ENCODE measurements at places on chromosomes 2 and 18.

GRCh38 chr2:231601356-231602229, 8.9 kb downstream of the TEX44 start:
- peak; percentile 87 for DNase-seq

- no peak for DNase-seq
Observed at GRCh38 chr2:181458871-181459270, 1.7 kb downstream of the ITGA4 start.

- no peak for DNase-seq
Observed at GRCh38 chr18:57301573-57302559, 50.5 kb upstream of the ST8SIA3 start.

- DNase-seq: no peak
Observed at GRCh38 chr18:27803957-27804356, 373.0 kb downstream of the CDH2 start.

GRCh38 chr2:235212501-235213158, 260.8 kb downstream of the SH3BP4 start:
- DNase-seq: no peak

- DNase-seq: no peak
Observed at GRCh38 chr18:7735626-7736175, 168.6 kb downstream of the PTPRM start.

- no peak for DNase-seq
Observed at GRCh38 chr2:119116411-119117295, 41.9 kb downstream of the C1QL2 start.

GRCh38 chr2:8370258-8370802, 311.5 kb upstream of the ID2 start:
- DNase-seq: no peak

DNA sequence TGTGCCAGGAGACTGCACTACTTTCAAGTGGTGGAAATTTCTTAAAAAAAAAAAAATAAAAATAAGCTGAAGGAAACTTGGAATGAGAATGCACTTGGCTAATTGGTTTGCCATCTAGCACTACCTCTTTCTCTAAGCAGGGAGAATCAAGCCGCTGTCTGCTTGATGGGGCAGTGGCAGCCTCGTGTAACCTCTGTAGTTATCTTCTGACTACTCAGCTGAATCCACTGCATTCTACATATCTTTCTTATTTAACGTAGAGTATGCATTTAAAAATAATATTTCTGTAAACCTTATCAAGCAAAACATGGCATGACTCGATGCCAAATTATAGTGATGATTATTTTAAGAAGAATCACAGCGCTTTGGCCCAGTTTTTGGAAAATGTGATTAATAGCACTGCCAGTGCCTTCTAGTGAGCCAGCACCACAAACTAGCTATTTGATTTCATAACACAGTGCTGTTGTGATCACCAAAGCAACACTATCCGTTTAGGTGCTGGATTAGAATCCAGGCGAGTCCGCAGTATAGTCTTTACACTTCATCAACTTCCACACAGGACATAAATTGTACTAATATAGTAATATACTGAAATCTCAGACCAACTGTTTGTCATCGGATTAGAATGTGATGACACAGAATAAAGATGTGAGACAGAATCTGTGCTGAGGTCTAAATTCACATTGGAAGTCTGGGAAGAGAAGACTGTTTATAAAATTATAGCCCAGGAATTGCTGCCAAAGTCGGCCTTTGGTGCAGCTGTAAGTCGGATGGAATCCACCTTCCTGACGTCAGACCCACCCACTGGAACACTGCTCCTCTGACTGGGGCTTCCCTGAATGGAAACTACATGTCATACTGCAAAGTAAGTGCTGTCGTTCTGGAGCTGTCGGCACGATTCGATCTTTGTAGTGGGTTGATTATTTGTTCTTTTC, 136.5 kb upstream of the ETAA1 start:
- no peak for DNase-seq

GRCh38 chr18:41096504-41096903, 858.5 kb upstream of the PIK3C3 start:
- DNase-seq: no peak

- DNase-seq: no peak
Observed at GRCh38 chr2:10406016-10406415, 42.1 kb downstream of the ODC1 start.

GRCh38 chr18:11035814-11036495, 113.4 kb downstream of the PIEZO2 start:
- no peak for DNase-seq

- no peak for DNase-seq
Observed at GRCh38 chr18:57581301-57581934, 5.1 kb downstream of the FECH start.

GRCh38 chr2:32918774-32919173, 28.0 kb upstream of the LTBP1 start:
- DNase-seq: no peak

- no peak for DNase-seq
Observed at GRCh38 chr18:80059945-80060344, 25.7 kb downstream of the RBFA start.

- no peak for DNase-seq
Observed at GRCh38 chr2:197908156-197908555, 103.8 kb downstream of the PLCL1 start.

GRCh38 chr2:74951211-74951754, 7.2 kb upstream of the POLE4 start:
- no peak for DNase-seq

- DNase-seq: peak; percentile 41
Observed at GRCh38 chr2:142741764-142742269, 135.6 kb upstream of the KYNU start.

DNA sequence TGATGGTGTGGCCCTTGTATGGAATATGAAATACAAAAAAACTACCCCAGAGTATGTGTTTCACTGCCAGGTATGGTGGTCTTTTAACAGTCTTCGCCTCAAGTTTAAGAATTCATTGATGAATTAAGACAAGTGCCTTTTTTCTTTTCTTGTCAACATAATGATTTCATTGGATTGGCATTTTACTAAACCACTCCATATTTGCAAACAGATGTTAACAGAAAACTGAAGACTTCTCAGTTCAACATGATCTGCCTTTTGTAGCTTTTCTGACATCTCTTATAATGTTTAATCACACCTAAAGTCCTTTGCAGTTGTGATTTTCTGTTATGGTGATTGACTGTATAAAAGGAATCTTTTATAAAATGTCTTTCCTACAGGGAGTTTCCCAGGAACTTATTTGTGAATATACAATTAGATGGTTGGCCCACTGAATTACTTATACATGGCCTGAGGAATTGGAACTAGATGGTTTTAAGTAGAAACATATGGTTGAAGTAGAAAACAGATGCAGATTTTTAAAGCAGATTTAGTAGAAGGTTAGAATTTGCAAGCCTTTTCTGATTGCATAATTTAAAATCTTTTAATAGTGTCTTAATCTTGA, 39.7 kb downstream of the DYNC1I2 start:
- no peak for DNase-seq

DNA sequence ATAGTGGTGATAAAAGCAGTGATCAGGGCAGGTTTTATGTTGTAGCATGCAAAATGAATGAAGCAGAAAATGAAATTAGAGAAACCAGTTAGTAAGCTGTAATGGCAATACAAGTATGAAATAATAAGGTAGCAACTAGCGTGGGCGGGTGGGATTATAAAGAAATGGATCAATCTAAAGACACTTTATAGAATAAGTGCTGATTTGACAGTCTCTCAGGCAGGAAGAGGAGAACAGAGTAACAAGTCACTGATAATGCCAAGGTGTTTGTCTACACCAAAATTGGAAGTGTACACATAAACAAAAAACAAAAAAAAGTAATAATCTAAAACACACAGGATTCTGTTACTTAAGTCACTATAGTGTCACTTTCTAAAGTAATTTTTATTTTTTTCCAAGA, 51.0 kb upstream of the PCBP1 start:
- DNase-seq: no peak

- no peak for DNase-seq
Observed at GRCh38 chr2:218659988-218660358, 490 bp downstream of the BCS1L start.

- no peak for DNase-seq
Observed at GRCh38 chr2:239360008-239360407, 40.8 kb downstream of the HDAC4 start.

- DNase-seq: peak; percentile 21
Observed at GRCh38 chr2:42878581-42878980, 86.2 kb upstream of the HAAO start.

DNA sequence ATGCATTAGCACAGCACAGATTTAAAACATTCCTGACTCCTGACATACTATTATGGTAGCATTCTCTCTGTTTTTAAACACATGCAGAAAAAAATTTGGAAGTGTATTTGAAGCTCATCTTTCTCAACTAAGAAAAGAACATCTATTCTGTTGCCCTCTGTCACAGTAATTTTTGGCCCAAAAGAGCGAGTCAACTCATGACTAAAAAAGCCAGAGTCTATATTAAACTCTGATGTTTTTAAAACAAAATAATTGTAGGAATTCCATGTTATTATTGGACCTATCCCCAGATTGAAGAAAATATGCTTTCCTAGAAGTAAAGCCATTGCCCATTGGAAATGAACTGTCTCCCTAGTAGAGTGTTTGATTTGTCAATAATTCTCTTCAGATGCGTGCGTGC, 96.7 kb downstream of the CRIM1 start:
- no peak for DNase-seq

DNA sequence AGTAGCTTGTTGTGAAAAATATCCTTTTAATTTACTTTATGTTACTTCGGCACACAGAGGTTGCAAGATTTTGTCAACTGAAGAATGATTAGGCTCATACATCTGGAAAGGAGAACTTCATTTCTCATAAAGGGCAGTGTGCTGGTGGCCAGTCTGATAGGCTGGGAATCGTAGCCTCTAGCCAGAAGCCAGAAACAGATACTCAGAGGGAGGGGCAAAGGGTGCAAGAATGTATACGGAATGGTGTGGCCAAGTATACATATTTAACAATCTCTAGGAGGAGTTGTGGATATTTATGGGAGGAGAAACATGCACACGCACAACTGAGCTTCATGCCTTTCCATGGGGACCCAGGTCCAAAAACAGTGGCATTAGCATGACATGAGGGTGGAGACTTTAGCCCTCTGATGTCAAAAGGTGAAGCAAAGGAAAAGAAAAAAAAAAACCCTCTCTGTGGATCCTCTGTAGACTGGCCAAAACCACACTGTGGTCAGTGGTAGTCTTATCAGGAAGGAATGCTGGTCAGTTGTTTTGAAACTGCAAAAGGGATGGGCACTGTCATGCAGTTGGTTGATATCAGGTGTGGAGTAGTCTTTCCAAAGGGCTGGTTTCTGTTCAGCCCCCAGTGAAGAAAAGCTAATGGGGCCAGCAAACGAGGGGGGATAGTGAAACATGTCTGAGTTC, 34.9 kb upstream of the APCDD1 start:
- DNase-seq: no peak

GRCh38 chr2:192123847-192124246, 70.9 kb downstream of the TMEFF2 start:
- no peak for DNase-seq

- no peak for DNase-seq
Observed at GRCh38 chr2:73937899-73938298, 11.2 kb downstream of the DGUOK start.

- no peak for DNase-seq
Observed at GRCh38 chr2:226312155-226312554, 487.5 kb downstream of the IRS1 start.
